ENCODE measurements at places on chromosomes 2 and 18.

DNA sequence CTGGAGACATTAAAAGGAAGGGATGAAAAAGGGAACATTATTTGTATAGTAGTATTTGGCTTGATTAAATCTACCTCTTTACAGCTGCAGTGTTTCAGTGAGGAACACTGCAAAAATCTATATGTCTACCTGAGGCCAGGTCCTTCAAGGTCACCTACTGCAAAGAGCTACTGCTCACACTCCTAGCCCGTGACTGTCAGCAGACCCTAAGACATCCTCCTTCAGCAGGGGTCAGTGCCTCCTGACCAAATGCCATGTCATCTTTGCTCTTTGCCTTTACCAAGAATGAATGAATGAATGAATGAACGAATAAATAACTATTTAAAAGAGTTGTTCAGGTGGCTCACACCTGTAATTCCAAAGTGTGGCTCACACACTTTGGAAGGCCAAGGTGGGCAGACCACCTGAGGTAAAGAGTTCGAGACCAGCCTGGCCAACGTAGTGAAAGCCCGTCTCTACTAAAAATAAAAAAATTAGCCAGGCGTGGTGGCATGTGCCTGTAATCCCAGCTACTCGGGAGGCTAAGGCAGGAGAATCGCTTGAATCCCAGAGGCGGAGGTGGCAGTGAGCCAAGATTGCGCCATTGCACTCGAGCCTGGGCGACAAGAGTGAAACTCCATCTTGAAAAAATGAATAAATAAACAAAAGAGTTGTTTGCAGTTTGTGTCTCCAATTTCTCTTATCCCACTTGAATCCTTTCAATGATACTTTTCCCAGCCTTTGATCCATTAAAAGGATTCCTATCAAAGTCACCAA, 84.3 kb upstream of the GRB14 start:
- DNase-seq, result no peak

DNA sequence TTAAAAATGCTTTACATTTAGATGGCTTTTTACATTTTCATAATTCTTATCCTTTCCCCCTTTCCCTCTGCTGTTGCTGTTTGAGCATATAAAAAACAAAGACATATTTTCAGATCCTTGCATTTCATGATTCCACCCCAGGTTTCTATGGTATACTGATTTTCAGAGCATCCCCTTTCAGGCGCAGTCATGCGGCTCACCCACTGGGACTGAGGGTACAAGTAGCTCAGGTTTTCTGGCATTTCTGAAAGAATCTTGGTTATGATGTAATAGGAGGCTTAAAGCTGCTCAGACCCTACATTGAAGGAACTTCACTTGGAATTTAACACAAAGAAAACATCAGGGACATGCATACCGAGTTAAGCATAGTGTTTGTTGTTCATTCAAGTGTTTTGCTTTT, 310.8 kb downstream of the ETAA1 start:
- DNase-seq, result no peak

GRCh38 chr2:40363231-40363630, 88.7 kb downstream of the SLC8A1 start:
- DNase-seq, result no peak

GRCh38 chr2:126698376-126698775, 42.4 kb downstream of the GYPC start:
- no peak for DNase-seq

DNA sequence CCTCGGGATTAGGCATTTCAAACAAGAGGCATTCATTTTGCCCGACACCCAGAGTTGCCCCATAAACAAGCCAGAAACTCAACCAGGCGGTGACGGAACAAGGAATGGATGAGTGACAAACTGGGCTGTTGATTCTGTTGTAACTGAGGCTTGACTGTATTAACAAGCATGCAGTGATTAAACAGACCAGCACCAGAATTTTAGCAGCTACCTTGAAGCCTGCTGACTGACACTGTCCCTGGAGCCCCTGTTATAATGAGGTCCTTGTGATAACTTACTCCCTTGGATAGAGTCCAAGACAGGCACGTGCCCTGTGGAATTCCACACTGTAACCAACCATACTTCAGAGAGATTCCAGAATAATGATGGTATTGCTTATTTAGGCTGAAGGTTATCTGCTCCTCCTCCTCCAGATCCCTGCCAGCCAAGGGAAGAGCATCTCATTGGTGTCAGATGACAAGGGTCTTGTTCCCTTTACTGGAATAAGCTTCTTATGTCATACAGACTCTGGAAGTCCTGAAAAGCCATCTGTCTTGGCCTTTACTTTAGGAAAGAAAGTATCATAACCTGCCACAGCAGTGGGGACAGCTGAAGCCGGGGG, 97.1 kb upstream of the RMDN2 start:
- no peak for DNase-seq

DNA sequence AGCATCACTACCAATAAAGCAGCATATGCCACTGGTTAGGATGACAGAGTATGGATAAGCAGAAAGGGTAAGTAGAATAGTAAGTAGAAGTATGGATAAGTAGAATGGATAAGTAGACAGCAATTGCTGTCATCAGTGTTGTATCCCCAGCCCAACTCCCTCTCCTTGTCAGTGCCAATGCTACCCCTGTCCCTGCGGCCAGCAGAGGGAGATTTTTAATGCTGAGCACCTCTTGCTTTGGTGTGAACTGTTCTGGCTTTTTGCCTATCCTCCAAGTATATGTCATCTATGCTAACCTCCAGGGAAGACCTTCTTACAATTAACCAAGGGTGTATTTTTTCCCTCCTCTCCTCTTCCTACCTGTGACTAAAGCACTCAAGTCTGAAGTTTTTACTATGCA, 136.7 kb upstream of the SPHKAP start:
- no peak for DNase-seq

DNA sequence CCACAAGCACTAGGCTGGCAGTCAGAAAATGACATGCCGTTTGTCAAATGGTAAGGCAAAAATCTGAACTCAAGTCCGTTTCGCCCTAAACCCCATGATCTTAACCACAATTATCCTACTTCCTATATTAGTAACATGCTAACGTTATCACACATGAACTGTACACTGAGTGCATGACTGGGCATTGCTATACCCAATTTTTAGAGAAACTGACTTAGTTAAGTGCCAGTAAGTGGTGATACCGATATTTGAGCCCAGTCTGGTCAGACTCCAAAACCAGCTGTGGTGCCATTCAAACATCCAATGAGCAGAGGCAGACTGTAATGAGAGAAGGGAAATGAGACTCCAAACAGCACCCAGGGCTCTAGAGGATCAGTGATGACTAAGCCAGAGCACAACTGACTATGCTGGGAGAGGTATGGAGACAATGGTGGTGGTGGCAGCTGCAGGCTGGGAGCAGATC, 311.7 kb upstream of the PKDCC start:
- no peak for DNase-seq

- no peak for DNase-seq
Observed at GRCh38 chr2:145906354-145906753, 1386.4 kb upstream of the ZEB2 start.

DNA sequence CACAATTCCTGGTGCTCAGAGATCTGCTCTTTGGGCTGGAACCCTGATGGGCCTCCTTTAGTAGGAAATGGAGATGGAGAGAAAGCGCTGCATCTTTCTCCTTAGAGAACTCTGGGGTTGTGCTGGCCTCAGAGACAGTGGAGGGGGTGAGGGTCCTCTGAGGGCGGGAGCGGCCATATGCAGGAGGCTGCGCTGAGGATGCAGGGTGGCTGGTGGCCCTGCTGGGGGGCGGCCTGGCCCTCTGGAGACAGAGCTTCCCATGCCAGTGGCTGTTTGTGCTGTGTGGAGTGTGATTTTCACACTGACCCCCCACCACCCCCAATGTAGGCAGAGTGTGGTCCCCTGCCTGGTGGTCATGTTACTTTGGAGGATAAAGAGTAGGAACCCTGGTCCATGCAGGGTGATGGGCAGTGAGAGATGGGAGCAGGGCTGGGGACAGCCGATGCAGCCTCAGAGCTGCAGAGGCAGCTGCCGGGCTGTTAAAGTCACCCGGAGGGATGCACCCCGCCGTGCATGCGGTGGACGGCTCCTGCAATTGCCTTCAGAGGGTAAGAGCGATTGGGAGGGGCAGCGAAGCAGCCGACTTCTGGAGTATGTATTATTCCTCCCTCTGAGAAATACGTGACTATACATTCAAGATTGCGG, 194.6 kb downstream of the FAM210A start:
- DNase-seq, result no peak

DNA sequence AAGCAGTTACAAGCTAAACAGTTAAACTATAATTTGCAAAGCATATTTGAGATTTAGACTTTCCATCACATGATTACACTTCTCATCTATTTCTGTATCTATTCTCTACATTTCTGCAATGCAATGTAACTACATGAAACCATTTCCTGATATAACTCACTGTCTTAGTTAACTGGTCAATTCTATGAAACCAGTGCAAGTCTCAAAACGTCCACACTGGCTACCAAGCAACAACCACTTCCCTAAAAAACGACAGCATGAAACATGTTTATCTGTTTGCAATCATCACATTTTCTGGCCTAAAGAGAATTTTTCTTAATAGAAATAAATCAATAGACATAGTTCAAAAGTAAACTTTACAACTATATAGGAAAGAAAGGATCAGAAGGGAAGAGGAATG, 17.4 kb downstream of the FECH start:
- DNase-seq, result no peak

DNA sequence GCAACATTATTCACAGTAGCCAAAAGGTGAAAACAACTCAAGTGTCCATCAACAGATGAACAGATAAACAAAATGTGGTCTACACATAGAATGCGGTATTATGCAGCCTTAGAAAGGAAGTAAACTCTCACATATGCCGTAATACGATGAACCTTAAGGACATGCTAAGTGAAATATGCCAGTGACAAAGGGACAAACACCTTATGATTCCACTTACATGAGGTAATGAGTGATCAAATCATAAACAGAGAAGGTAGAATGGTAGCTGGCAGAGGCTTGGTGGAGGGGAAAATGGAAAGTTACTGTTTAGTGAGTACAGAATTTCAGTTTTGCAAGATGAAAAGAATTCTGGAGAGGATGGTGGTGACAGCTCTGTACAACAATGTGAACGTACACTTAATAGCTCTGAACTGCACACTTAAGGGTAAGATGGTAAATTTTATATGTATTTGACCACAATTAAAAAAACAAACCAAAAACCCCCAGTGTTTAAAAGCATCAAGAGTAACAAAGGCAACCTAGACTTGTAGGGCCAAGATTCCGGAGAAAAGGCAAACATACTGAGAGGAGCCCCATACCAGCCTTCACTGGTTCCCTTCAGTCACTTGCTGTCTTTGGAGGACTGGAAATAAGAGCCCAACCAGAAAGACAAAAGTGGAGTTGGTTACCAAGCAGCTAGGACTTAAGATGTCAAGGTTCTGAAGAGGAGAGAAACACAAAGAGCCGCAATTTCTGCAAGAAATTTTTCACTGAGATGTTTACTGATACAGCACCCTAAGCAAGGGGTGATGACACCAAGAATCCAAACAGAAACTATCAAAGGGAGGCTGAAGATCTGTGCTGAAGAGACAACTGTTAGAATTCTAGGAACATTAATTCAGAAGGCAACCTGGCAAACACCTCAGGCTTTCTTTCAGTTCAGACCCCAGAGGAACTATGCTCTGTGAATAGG, 61.3 kb downstream of the CUL3 start:
- no peak for DNase-seq

- DNase-seq, result no peak
Observed at GRCh38 chr2:130911996-130912395, 75.3 kb downstream of the ARHGEF4 start.

DNA sequence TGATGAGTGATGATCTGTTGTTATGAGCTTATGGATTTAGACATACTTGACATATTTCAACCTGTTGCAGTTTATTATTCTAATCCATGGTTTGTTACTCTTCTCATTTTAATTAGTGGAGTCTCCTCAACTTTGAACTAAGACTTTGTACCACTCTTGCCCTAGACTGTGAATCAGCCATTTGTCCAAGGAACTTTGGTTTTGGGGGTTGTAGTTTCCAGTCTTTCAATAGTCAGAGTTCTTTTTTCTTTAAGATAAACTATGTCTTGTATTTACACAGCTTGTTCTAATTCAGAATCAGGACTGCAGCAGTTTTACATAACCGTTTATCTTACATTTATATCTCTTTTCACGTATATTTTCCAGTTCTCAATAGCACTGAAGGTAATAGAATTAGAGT, 133.6 kb downstream of the GULP1 start:
- DNase-seq, result no peak

DNA sequence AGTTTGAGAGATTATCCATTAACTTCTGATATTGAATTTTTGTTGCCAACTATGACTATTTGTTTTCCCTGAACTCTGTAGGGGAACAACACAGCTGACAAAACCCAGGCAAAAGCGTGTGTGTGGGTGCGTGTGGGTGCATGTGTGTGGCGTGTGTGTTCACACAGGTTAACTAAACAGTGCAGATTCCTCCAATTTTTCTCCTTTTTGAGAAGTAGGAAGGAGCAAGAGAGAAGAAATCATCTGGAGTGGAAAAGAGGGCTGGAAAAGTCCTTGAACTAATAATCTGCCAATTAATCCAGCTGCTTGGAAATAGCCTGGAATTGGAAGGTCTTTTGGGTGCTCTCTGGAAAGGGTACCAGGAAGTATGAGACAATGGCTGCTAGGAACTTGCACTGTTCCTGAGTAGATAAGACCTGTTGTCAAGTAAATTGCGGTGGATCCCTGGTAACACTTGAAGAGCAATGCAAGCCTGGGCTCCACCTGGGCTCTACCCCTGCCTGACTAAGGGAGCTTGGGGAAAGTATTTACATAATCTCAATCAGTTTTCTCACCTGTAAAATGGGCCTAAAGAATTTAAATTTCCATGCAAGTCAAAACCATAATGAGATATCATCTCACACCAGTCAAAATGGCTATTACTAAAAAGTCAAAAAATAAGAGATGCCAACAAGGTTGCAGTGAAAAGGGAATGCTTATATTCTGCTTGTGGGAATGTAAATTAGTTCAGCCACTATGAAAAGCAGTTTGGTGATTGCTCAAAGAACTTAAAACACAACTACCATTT, 40.5 kb upstream of the IL1R1 start:
- no peak for DNase-seq

GRCh38 chr2:203934711-203935438, 1.7 kb upstream of the ICOS start:
- no peak for DNase-seq

Data from stimulated activated CD8-positive, alpha-beta memory T cell treated with anti-CD3 and anti-CD28 coated beads, Interleukin-15, amount 100 ng/mL, for 4 hours (primary cell).